ENCODE measurements at places on chromosomes 6 and 20.

DNA sequence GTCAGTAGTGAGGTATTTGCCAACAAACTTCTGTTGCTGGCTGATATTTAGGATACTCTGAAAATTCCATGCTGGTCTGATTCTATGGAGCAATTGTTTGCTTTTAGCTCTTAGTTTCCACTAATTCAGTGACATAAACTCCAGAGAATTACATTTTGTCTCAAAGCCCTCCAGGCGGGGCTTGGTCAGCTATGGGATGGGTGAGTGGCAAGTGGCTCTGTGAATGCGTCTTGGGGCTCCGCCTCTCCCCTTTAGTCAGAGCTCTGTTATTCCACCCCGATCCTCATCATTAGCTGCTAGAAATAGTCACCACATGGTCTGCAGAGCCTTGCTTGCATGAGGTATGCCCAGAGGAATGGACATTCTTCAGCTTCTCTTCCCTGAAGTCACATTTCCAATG, 540.6 kb downstream of the QKI start:
- DNase-seq: no peak

DNA sequence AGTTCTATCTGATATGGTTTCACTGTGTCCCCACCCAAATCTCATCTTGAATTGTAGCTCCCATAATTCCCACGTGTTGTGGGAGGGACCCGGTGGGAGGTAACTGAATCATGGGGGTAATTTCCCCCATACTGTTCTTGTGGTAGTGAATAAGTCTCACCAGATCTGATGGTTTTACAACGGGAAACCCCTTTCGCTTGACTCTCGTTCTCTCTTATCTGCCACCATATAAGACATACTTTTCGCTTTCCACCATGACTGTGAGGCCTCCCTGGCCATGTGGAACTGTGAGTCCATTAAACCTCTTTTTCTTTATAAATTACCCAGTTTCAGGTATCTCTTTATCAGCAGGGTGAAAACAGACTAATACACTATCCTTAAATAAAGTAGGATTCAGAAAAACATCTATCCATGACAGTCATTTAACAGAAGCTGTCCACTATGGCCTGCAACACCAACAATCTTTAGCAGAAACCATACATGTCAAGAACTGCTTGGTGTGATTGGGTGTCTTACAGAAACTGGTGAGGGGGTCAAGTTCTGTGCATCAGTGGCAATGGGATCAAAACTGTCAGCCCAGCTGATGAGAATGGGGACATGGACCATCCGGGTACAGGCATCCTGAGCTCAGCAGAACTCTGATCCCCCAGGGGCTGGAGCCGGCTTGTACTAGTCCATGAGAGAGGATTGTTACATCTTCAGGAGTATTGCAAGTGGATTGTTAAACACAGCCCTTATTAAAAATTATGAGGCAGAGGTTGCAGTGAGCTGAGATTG, 59.2 kb downstream of the SCML4 start:
- no peak for DNase-seq

DNA sequence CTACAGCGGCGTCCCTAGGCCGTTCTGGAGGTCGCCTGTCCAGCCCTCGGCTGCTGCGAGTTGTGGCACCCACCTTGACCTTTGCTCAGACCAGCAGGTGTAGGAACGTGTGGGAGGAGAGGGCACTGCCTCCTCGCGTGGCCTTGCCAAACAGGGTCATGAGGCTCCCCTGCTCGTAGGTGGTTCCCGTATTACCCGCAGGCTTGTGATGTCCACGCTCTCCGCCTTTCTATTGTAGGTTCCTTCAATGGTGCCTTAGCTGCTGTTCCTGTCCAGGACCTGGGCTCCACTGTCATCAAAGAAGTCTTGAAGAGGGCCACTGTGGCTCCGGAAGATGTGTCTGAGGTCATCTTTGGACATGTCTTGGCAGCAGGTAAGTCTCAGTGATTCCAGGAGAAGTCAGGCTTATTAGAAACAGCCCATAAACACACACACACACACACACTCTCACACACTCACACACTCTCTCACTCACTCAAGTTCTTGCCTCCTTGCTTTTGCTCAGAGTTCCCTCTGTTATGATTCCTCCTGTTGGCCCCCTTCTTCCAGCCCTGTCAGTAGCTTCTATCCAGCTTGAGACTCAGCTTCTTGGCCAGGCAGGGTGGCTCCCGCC, 942 bp downstream of the ACAT2 start:
- DNase-seq: no peak

DNA sequence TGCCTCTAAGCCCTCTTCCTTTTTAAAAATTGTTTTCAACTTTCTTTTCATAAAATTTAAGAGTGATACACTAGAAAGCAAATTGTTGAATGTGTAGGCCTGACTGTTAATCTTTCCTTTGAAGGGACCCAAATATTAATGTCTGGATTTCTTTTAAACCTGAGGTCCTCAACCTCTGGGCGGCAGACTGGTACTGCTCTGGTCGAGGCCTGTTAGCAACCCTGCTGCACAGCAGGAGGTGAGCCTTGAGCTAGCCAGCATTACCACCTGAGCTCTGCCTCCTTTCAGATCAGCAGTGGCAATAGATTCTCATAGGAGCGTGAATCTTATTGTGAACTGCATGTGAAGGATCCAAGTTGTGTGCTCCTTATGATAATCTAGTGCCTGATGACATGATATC, 191.2 kb downstream of the MANEA start:
- DNase-seq: no peak

- no peak for DNase-seq
Measured at GRCh38 chr6:116530436-116530835, 15.0 kb downstream of the TRAPPC3L start.

- DNase-seq: no peak
Measured at GRCh38 chr6:135458051-135458450, 39.5 kb downstream of the AHI1 start.

GRCh38 chr6:117637770-117638169, 35.5 kb upstream of the GOPC start:
- DNase-seq: no peak

GRCh38 chr6:158848490-158848895, 29.3 kb upstream of the EZR start:
- DNase-seq: no peak

- no peak for DNase-seq
Measured at GRCh38 chr6:75233092-75233615, 10.4 kb downstream of the COX7A2 start.

DNA sequence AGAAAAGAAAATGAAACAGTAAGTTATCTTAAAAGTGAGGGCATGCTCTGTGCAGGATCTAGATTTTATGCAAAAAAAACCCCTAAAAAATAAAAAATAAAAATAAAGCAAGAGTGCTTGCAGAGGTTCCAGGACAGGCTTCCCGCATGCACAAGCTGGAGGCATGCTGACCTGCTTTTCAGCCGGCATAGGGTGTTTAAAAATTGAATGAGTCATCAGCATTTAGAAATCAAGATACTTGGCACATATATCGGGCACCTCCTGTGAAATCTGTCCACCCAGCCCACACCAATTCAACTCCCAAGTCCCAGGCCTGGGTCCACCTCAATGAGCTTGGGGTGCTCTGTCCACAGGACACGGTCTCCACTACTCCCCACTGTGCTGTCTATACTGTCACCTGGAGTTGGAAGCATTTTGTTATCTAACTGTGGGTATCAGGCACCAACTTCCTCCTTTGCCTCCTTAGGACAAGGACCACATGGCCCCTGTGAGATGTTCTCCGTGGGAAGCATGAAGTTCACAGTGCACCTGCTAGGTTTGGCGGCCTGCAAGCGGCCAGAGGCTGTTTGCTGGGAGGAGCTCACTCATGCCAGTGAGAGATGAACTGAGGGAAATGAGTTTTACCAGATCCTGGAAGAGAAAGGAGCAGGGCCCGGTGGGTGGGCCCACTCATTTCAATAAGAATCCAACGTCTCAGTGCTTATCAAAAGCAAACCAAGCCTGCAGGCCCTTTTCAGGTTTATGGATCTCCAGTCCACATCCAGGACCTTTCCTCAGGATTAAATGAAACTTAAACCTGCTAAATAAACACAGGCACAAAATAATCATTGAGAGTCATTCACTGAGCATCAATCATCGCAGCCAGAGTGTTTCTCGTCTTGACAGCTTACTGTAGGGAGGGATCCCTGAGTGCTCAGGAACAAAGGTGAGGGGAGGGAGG, 121.1 kb downstream of the FOXA2 start:
- no peak for DNase-seq

DNA sequence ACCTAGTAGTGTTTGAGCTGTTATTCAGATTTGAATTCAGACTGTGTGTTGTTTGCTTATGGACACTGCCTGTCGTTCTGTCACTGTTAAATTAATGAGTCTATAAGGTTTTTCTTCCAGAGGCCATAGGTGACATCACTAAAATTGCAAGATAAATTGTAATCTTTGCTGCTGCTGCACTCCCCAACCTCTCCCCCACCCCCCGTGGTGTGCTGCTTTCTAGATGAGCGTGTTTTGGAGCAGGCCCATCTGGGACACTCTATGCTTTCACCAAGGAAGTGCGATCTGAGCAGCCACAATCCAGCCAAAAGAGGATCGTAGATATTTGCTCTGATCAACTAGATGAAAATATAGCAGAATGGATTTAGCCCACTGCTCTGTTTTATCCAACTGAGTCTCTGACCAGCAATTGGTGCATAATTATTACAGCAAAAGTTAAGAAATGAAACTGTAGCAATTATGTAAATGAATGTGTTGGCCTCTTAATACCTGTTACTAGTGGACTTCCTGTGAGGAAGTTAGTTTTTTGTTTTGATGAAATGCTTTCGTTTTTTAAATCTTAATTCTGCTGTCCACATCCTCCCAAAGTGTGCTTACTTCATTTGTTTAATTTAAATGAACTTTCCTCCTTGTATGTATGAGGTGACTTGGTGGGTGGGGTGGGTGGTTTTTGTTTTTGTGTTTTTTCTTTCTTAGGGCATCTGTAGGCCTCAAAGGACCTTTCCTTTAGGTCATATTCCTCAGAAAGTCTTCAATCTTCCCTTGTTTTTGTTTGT, 58.1 kb downstream of the RPRD1B start:
- DNase-seq: no peak

- no peak for DNase-seq
Measured at GRCh38 chr6:10112871-10113549, 301.9 kb downstream of the TFAP2A start.
